ENCODE measurements at places on chromosomes 12 and 14.

- DNase-seq: no peak
Observed at GRCh38 chr12:78540606-78541336, 323.8 kb upstream of the SYT1 start.

DNA sequence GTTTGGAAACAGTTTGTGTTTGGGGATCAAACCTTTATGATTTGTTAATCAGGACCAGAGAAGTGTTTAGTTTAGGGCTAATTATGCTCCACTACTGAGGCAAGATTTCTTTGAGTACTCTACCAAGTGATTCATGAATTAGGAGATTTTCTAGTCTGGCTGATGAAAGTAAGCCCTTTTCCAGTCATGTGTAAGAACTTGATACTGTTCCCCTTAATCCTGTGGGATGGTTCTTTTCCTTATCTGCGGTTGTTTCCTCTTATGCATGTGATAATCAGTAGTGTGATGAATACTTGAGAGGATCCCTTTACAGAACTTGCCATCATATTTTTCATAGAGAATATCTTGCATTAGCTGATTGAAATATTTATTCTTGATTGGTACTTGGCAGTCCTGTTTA, 42.1 kb downstream of the DYRK2 start:
- no peak for DNase-seq

GRCh38 chr12:70779250-70779649, 141.3 kb downstream of the PTPRR start:
- no peak for DNase-seq

DNA sequence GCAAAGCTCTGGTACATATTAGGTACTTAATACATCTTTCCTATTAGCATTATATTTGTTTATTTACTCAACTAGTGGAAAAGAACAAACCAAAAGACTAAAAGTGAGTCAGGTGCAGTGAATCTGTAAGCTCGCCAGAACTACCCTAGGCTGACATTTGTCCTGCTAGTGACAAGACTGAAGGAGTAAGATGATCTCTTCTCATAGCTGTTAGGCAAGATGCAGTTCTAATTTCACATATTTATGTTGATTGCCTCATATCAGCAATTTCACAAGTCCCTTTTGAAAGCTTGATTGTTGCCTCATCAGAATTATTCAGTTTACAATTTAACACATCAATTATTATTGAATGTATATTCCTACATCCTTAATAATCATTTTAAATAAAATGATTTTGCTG, 293.0 kb upstream of the NAV3 start:
- no peak for DNase-seq

DNA sequence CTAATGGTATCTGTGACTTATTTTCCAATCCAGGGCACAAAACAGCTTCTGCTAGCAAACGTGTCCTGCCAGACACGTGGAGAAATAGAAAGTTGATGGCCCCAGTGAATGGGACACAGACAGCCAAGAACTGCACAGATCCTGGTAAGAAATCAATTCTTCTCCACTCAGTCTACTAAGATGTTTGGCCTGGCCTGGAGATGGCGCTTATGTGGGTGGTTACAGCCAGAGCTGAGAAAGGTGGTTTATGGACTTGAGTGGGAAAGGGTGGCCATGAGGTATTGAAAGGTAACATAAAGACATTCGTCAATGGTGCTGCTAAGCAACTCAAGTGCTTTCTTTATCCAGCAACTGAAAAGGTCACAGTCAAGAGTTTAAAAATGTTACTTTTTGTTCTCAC, 2.9 kb downstream of the SLC24A4 start:
- DNase-seq: no peak

DNA sequence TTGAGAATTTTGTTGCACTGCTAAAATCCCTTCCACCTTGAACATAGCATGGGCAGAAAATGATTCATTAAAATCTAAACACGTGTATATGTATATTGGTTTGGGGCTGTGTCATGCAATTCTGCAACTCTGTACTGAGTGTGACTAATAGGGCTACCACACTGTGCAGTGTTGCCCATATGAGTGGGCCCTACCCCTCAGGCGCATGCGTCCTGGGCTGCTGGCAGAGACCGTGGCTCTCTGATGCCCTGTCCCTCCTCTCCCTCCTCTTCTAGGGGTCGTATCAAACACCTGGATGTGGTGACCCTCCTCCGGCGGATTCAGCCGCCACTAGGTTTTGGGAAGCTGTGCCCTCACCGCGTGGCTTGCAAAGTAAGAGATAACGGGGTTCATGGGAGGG, 128.4 kb upstream of the FKBP4 start:
- DNase-seq: no peak

DNA sequence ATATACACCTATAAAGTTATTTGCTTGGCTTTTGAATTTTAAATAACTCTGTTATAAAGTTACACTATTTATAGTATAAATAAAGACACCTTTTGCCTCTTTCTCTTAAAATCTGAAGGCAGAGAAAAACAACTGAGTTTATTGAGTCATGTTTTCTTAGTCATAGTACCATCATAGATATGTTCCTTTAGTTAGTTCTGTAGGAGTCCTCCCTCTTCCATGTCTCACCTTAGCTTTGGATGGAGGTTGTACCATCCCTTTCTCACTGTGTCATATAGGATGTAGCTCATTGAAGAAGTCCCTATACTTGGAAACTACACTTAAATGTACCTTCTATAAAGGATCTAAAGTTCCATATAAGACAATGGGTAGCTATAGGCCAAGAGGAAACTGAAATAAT, 39.7 kb upstream of the TSPAN8 start:
- no peak for DNase-seq

DNA sequence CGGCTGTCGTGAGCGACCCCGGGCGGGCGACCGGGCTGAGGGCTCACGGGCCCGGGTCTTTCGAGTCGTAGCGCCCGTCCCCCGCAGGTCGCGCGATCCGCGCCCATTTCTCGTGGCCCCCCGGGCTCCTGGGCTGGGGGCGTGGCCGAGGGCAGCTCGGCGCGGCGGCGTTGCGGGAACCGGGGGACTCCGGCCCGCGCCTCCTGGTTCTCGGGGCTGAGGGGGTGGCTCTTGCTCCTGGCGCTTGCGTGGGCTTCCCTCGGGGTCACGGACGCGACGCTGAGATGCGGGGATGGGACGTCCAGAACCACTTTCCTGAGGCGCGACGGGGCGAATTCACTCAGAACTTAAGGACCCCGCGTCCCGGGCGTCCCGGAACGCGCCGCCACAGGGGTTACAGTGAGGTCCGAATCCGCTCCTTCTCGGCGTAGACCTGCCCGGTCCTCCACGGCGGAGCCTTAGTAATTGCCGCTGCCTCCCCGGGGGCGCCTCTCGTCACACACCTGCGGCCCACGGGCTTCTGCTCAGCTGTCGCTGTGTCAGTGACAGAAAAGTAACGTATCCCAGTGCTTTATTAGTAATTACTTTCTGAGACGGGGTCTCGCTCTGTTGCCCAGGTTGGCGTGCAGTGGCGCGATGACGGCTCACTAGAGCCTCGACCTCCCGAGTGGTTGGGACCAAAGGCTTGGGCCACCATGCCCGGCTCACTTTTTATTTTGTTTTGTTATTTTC, 606 bp downstream of the EP400 start:
- DNase-seq: no peak

DNA sequence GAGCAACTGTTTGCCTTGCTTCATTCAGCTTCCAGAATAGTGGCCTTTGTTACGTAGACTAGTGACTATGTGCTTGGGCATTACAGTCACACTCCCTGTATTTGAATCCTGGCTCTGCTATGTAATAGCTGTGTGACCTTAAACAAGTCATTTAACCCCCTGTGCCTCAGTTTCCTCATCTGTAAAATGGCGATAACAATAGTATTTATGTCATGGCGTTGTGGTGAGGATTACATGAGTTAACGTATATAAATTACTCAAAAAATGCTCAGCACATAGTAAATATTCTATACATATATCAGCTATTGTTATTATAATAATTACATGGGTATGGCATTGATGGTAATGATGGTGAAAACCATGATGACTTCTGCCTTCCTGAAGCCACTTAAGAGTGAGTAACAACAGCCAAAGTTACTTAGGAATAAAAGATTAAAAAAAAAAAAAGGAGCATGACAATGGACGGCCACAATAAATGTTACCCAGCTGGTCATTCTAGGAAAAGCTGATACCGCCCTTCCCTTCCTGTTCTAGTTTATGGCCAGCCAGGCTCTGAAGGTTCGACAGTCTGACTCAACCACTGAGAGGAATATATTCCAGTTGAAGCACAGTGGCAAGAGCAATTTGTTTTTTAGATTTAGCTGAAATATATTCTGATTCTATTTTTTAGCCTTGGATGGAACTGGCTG, 9.9 kb upstream of the ADIPOR2 start:
- no peak for DNase-seq

- no peak for DNase-seq
Observed at GRCh38 chr12:89762498-89763170, 54.0 kb upstream of the ATP2B1 start.

- DNase-seq: no peak
Observed at GRCh38 chr12:98754095-98754494, 109.0 kb downstream of the APAF1 start.

DNA sequence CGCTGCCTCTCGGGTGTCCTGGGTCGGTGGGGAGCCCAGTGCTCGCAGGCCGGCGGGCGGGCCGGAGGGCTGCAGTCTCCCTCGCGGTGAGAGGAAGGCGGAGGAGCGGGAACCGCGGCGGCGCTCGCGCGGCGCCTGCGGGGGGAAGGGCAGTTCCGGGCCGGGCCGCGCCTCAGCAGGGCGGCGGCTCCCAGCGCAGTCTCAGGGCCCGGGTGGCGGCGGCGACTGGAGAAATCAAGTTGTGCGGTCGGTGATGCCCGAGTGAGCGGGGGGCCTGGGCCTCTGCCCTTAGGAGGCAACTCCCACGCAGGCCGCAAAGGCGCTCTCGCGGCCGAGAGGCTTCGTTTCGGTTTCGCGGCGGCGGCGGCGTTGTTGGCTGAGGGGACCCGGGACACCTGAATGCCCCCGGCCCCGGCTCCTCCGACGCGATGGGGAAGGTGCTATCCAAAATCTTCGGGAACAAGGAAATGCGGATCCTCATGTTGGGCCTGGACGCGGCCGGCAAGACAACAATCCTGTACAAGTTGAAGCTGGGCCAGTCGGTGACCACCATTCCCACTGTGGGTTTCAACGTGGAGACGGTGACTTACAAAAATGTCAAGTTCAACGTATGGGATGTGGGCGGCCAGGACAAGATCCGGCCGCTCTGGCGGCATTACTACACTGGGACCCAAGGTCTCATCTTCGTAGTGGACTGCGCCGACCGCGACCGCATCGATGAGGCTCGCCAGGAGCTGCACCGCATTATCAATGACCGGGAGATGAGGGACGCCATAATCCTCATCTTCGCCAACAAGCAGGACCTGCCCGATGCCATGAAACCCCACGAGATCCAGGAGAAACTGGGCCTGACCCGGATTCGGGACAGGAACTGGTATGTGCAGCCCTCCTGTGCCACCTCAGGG, 679 bp downstream of the ARF6 start:
- no peak for DNase-seq

DNA sequence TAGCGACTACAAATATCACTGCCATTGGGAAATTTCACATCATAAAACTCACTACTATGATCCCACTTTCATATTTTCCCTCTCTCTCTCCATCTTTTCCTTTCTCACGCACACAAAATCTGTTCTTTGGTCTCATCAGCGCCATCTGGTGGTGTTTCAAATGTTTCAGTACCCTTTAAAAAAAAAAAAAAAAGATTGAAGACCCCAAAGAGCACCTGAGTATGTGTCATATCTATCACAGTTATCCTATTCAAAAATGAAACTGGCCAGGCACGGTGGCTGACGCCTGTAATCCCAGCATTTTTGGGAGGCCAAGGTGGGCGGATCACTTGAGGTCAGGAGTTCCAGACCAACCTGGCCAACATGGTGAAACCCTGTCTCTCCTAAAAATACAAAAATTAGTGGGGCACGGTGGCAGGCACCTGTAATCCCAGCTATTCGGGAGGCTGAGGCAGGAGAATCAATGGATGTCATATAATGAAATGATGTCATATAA, 72.4 kb downstream of the TTC9 start:
- DNase-seq: peak; percentile 17

GRCh38 chr14:88005050-88005481, at the start of gene GPR65:
Gene GPR65 (plus strand): TSS chr14:88005135. CDS start chr14:88010848, 5,713 bp downstream.
- no peak for DNase-seq

DNA sequence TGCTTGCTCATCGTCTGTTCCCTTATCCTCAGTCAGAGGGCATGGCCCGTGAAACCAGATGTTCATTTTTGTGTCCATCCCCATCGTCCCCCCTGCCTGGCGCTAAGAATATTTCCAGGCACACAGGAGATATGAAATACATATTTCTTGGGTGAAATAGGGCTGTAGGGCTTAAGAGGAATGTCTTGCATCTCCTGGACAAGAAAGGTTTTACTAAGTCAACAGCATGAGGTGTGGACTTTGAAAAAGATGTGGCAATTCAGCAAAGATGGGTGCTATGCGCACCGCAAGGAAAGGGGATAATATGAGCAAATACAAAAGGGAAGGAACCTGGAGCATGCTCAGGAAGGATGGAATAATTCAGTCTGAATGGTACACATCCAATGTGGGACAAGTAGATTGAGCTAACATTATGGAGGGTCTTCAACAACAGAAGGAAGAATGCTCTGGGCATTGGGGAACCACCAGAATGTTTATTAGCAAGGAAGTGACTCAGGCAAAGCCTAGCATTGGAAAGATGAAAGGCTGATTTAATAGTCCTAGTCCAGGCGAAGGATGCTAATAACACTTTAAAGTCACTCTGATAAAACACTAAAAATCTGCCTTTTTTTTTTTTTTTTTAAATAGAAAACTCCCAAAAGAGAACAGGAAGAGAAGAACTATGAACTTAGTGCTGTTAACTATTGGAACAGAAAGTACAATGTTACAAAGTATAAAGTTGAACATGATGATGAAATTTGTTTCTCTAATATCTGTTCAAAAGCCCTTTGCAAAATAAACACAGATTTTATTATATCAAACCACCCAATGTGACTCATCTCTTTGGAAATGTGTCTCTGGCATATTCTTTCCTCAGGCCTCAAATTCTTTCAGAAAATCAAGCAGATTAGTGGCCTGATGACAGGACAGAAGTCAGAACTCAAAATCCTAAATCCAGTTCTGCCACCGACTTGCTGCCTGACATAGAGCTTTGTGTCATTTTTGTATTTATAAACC, 449.5 kb downstream of the BCAT1 start:
- DNase-seq: no peak

- no peak for DNase-seq
Observed at GRCh38 chr14:63493246-63493645, 49.9 kb downstream of the PPP2R5E start.

GRCh38 chr12:116674643-116675183, 63.2 kb downstream of the SPRING1 start:
- no peak for DNase-seq

DNA sequence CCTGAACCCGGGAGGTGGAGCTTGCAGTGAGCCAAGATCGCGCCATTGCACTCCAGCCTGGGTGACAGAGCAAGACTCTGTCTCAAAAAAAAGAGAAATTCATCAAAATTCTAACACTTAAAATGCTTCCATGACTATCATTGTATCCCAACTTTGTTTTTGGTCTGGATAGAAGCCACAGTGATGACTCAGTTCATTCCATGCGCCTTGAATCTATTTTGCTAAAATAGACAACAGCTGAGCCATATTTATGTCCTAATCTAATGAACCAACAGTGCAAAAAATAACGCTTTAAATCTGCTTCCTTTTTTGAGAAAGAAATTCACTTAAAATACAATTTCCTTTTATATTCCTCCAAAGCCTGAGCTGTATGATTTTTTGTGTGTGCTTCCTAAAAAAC, 23.2 kb upstream of the BICD1 start:
- DNase-seq: no peak

GRCh38 chr12:49567611-49568441, at the start of gene MCRS1:
Gene MCRS1 (minus strand): TSS chr12:49568142. CDS start chr12:49566731, 1,411 bp downstream.
- peak; percentile 73 for DNase-seq
